ENCODE measurements at places on chromosomes 1 and 21.

GRCh38 chr1:78088015-78088414 is 42.2 kb downstream of the GIPC2 start:
- ATAC-seq: no peak

DNA sequence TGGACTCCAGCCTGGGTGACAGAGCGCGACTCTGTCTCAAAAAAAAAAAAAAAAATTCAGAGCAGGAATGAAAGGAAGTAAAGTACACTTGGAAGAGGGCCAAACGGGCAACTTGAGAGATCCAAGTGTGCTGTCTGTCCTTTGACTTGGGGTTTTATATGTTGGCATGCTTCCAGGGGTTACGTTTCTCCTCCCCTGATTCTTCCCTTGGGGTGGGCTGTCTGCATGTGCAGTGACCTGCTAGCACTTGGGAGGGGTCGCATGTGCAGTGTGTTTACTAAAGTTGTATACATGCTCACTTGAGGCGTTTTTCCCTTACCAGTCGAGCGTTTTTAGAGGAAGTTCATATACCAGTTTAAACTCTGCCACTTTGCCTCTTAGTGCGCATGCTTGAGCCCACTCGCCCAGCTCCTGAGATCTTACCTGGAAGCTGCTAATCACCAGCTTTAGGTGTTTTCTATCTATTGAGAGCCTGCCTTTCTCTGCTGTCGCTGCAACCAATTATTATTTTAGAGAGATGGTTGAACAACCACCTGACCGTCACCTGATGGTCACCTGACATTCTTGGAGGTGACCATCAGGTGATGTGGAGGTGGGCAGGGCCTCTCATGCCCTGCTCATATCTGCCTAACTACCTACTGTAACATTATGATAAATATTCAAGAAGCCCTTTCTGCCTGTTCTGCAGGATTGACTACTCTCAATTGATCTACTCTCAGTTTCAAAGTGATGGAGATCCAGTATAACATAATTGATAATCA is 140.1 kb downstream of the MACF1 start:
- no peak for ATAC-seq

- no peak for ATAC-seq
These were observed 28.0 kb upstream of the LRRN2 start for GRCh38 chr1:204713541-204713940.

- peak; percentile 76 for ATAC-seq
These were observed 50.4 kb upstream of the DAB1 start for GRCh38 chr1:57474137-57474750.

DNA sequence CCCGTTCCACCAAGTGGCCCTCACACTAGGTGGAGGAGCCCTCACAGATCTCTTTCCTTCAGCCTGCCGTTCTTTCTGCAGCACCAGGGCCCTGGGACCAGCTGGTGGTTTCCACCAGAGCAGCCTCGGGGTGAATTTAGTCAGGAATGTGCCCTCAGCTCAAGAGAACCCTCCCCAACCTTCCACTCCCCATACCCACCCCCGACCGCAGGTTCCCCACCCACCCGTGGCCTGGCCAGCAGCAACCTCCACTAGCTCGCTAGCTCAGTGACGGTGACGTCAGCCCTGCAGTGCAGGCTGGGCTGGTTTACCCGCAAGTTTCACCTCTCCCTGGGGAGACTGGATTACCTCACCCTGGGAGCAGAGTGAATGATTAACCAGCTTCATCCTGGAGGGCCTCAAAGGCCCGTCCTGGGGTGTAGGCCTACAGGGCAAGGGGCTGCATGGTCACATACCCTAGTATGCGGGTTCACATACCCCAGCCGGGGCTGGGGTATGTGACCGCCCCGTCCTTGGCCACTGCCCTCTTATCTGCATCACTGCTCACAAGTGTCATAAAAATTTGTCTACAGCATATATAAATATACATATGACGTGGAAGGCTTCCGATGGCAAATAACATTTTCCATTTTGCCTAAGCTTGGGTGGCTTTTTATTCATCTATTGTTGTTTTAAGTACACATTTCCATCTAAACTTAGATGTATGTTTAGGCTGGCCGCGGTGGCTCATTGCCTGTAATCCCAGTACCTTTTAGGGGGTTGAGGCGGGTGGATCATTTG is 24.5 kb downstream of the ELF3 start:
- ATAC-seq: peak; percentile 43

GRCh38 chr1:228866468-228866867 is 131.2 kb downstream of the RHOU start:
- no peak for ATAC-seq

DNA sequence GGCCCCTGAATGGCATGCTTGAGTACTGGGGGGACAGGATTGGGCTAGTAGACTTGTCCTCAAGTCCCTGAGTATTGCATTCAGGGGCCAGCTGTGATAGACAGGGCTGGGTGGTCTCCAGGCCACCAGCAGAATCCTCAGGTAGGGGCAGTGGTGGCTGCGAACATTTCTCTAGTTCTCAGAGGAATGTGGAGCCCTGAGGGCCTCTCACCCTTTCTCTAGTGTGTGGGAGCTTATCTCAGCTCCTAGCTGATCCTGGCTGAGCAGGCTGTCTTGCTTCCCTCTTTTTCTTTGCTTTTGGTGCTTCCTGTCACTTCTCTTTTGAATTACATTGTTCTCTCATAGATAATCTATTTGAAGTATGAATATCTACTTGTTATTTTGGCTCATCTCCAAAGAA is 30.0 kb upstream of the PM20D1 start:
- no peak for ATAC-seq

DNA sequence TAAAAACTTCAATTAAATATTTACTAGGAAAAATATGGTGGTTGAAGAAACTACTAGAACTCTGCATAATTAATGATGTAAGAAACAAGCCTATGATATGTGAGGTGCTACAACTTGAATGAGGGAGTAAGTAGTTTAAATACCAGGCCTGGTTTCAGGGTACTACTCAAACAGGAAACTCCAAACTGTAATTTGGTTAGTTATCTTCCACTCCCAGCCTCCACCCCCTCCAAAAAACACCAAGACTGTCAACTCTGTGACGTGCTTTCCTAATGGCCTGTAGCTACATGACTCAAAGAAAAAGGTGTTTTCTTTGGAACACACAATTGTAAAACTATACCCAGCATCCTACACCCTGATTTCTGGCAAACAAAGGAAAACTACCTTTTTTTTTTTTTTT is 55.9 kb upstream of the RCC1 start:
- no peak for ATAC-seq

DNA sequence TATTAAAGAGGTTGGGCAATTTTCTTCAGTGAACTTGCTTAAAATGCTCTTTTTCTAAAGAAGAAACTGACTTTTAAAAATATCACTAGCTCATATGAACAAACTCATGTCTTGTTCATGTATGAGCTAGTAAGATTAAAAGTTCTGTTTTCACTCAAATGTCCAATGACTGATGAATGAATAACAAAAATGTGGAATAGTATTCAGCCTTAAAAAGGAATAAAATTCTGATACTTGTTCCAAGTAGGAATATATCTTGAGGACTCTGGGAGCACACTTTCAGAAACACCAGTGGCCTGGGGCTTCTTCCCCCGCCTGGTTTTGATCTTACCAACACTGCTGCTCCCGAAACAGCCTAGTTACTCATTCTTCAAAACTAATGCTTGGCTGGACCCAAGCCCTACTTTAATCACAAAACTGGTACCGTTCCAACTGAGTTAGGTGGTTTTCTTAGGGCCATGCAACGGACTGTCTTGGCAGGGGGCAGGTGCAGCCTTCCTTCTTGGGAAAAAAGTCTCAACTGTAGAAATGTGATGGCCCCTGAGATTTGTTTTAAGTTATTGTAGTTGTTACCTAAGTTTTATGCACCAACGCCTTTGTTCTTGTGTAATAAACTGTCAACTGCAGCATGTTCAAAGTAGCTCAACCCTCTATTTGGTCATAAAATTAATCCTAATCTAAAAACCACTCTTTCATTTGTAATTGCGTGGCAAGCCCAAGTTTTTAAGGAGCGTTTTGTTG is 116.0 kb downstream of the ETS2 start:
- ATAC-seq: no peak

- ATAC-seq: no peak
These were observed 17.9 kb downstream of the MRAP start for GRCh38 chr21:32316361-32317215.

GRCh38 chr1:56435434-56436262 is 143.7 kb downstream of the PLPP3 start:
- ATAC-seq: peak; percentile 46

DNA sequence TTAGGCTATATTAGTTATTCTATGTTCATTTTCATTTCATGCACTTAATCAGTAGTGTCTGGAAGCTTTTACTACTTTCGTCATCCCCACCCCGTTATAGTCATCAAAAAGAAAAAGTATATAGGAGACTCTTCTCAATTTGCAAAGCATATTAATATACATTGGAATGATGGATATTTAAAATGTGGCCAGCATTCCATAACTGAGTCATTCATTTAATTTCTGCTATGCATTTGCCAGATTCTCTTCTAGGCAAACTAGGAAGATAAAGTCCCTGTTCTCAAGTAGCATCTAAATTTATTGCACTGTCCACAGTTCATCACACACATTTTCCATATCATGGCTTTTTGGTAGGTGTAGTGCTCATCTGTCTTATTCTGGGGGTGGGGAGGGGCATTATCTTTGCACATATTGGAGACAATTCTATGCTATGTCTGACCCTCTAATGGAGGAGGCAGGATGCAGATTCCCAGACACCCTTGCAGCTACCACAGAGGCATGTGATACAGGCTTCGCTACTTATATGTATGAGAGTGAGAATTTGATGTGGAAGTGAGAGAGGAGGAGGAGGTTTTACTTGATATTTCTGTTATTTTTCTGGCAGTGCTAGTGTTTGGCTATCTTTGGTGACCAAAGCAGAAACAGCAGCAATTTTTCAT is 125.8 kb downstream of the CTH start:
- peak; percentile 87 for ATAC-seq

DNA sequence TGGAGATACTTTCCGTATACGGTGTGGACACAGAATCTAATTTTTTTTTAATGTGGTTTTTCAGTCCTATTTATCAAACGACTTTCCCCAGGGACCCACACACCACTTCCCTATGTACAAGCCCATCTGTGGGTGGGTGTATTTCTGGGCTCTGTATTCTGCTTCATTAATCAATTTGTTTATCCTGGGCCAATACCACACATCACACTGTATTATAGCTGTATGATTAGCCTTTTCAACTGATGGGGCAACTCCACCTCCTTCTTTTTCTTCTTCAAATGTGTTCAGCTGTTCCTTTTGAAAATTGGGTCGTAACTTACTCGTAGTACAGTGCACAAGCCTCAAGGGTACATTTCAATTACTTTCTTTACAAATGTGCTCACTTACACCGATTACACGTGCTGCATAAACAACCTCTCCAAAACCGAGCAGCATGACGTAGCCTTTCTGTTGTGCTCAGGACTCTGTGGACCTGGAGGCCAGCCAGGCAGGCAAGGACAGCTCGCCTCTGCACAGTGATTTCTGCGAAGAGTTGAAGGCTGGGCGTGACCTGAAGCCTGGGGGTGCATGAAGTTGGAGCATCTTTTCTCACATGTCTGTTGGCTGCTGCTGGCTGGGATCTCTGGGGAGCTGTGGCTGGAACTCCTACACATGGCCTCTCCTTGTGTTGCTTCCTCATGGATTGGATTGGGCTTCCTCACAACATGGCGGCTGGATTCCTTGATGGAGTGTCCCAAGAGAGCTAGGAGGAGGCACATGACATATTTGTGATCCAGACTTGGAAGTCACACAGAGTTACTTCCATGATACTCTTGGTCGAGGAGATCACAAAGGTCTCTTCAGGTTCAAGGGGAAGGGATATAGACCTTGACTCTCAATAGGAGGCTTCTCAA is 126.5 kb downstream of the CRYAA start:
- ATAC-seq: no peak

GRCh38 chr1:154533952-154534844 is 24.3 kb downstream of the UBE2Q1 start:
- peak; percentile 83 for ATAC-seq

GRCh38 chr1:186486061-186486460 is 25.1 kb upstream of the PDC start:
- no peak for ATAC-seq

GRCh38 chr21:35521293-35521692 is 472.2 kb upstream of the RUNX1 start:
- ATAC-seq: no peak

- peak; percentile 57 for ATAC-seq
These were observed 626 bp upstream of the HLCS start for GRCh38 chr21:36966821-36967768.

GRCh38 chr1:38046333-38046883 is at the start of gene POU3F1:
TSS of gene POU3F1 (minus strand) at chr1:38046793. CDS start at chr1:38046743, 50 bp downstream.
- ATAC-seq: no peak

DNA sequence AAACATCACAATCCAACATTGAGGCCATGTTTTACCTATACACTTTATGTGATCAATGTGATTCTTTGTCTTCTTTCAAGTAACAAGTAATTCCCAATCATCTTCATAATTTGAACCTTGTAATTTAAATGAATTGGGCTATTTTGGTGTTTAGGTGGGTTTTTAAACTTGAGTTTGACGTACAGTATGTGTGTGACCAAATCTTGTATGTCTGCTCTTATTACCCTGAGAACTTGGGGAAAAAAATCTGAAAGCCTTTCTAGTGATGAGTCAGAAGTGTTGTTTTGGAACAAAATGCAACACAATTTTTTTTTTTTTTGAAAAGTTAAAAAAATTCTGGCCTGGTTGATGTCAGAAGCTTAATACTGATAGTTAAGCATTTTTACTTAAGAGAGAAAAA is 68.5 kb downstream of the HHAT start:
- ATAC-seq: peak; percentile 4

GRCh38 chr1:222910699-222911098 is 95.9 kb downstream of the DISP1 start:
- ATAC-seq: peak; percentile 87

Measured in SK-N-SH treated with all-trans-retinoic acid at 6 μM for 48 hours (cell line).